ENCODE measurements at places on chromosomes 7 and 10. TPM values are rescaled to one million over a fixed set of nuclear protein-coding genes. Genes with fewer than 3 reads are reported as not detected.

DNA sequence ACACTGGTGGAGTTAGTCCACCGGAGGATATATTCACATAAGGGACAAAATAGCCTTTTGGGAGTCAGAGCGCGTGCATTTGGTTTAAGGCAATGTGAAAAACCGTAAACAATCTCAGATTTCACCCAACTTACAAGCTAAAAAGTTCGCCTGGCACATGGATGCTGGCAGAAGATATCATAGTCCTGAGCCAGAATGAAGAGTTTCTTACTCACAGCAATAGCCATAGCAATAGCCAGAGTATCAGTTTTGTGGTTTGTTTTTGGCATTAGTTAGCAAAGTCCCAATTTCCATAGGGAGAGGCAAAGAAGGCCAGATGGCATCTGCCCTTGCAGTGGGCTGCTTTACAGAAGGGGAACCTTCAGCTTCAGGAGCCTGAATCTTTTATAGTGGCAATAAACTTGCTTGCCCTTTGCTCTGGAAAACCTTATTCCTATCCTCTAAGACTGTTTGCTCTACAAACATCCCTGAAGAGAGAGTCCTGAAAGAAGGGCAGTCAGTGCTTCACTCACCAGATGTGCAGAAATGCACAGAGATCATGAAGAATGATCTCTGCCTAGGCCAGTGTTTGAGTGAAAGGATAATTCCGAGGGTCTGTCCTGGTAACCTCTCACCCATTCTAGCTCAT lies 28.7 kb upstream of the RSBN1L start:
- DNase-seq: no peak

DNA sequence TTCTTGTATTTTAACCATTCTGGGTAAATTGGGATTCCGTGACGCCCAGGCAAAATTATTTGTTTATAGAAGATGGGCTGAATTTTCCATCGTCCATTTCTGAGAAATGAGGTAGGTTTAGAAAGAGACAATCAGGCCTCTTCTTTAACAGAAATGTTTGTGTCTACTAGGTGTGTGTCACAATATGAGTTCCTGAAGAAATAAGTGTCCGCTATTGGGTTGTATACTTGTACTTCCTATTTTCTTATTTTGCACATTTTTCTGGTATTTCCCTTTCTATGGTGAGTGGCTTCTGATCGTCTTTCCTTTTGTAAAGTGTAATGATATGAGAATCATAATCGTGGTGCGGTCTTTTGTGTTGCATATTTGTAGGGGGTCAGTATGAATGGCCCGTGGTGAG lies 83.9 kb downstream of the TCF7L2 start:
- no peak for DNase-seq

GRCh38 chr7:55439627-55440026 lies 74.5 kb downstream of the LANCL2 start:
- no peak for DNase-seq

- DNase-seq: no peak
Observed at GRCh38 chr7:17552952-17553351, 254.5 kb downstream of the AHR start.

DNA sequence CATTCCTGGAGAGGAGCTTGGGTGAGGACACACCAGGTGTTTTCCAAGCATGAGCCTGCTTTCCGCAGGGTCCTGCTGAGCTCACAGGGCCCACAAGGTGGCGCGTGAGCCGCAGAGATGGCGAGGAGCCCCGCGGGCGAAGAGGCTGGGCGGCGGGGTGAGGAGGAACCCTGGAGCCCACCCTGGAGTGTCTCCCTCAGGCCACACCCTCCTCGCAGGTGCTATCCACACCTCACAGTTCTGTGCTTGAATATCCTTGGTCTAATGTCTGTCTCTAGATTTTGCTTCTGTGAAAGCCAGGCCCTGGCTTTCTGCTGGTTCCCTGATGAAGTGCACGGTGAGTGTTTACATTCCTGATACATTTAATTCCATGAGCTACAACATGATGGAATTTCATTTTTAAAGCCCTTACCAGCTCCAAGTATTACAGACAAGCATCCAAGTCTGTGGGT lies 433.6 kb downstream of the ACTR3B start:
- DNase-seq: peak; percentile 70

The KIAA1549 gene
- total RNA-seq: 4.8 TPM

The CCT6A gene
- total RNA-seq: 255 TPM
